ENCODE measurements at places on chromosomes 2 and 18.

DNA sequence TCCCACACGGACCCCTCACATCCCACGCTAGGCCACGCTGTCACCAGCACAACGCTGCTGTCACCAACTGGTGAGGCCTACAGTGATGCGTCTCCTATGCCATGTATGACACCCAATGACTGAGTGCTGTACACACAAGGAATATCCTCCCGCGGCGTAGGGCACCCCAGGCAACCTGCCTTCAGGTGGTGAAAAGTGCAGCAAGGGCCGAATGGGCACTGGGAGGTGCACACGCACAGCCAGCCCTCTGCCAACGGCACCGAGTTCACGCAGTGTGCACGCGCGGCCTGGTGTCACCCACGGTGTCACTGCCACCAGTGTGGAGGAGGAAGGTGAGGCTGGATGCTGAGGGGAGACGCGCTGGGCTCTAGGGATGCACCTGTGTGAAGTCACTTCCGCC, 4.5 kb downstream of the HS1BP3 start:
- no peak for DNase-seq

DNA sequence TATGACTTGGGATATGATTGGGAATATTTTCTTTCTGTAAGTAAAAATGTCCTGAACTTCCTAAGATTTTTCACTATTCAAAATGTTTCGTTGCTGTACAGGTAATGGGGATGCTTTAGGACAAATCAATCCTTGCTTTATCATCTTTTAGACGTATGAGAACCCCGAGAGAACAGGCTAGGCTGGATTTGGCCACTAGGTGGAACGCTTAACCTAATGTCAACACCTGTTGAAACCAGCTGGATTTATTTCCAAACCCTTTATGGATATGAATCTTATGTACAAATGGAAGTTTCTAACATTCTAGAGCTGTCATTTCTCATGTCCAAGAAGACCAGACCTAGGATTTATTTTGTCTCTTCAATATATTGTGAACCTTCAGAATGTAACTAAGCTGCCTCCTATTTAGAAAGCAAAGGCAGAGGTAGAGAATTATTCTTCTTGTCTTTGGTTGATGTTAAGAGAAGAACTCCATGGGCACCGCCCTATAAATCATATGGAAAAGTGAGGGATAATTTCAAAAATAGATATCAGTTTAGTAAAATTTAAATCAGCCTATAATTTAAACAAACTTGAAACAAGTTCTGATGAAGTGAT, 96.7 kb downstream of the PMAIP1 start:
- DNase-seq, result peak; percentile 59

DNA sequence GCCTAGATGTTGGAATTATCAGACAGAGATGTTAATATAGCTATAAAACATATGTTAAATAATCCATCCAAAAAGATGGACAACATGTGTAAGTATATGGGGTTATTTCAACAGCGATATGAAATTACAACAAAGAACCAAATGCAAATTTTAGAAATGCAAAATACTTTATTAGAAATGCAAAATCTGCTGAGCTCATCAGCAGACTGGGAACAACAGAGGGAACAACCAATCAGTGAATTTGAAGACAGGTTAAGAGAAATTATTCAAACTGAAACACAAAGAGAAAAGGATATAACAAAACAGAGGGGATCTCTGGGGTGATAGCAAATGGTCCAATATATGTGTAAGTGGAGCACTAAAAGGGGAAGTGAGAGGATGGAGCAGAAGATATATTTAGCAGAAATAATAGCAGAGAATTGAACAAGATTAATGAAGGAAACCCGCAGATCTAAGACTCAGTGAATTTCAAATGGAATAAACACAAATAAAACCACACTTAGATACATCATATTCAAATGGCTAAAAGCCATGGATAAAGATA, 13.5 kb upstream of the HS6ST1 start:
- no peak for DNase-seq

DNA sequence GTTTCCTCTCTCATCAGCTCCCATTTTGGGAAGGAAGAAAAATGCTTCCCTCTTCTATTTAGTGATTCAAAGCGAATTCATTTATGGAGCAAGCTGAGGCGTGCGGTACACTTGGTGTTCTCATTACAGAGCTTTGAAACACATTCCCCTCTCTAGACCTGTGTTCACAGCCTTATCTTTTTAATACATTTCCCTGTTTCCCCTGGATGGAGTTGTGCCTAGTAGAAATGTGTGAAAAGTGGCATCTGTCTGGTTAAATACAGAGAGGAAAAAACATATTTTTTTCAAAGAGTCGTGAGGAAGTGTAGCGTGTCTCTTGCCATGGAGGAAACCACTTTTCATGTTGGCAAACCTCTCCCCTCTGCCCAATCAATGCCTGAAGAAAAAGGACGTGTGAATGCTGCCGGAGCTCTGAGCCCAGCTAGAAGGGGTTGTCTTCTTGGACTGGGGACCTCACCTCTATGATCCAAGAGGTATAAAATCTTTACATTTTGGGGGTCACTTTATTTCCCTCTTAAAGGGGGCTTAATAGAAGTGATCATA, 52.4 kb downstream of the DPP4 start:
- no peak for DNase-seq

GRCh38 chr2:226873826-226874225, 38.0 kb downstream of the RHBDD1 start:
- DNase-seq, result no peak

Measured in HCT116 (cell line).